ENCODE measurements at places on chromosomes 5 and 9.

GRCh38 chr9:6502399-6502798 lies 89.4 kb downstream of the UHRF2 start:
- no peak for DNase-seq

DNA sequence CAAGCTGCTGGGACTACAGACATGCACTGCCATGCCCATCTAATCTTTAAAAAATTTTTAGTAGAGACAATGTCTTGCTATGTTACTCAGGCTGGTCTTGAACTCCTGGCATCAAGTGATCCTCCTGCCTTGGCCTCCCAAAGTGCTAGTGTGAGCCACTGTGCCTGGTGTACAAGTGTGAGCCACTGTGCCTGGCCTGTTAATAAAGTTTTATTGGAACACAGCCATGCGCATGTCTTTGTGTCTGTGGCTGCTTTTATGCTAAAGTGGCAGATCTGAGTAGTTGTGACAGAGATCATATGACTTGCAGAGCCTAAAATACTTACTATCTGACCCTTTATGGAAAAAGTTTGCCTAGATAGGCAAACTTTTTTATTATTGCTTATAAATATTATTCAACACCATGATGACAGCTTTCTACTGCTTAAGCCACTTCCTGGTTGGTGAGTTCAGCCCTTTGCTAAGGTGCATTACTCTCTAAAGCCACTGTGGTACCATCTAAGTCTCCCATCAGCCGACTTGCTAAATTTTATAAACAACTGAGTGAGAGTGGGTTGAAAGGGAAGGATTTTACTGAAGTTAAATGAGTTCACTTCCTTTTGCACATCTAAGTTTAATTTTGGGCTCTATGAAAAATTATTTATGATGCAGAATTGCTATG lies 133.5 kb downstream of the RASGRF2 start:
- no peak for DNase-seq

DNA sequence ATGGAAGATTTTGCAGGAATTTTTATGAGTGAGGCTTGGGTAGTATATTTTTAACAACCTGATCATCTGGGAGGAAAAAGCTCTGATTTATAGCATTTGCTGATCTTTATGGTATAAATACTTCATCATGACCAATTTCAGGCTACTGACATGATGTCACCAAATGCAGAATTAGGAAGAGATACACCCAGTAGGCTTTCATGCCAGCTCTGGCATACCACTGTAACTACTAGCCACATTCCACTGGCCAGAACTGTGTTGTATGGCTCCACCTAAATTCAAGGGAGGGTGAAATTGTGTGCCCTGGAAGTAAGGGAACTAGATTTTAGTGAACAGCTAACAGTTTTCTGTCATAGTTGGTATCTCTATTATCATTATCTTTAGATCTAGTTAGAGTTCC lies 17.6 kb downstream of the AP3S1 start:
- no peak for DNase-seq

DNA sequence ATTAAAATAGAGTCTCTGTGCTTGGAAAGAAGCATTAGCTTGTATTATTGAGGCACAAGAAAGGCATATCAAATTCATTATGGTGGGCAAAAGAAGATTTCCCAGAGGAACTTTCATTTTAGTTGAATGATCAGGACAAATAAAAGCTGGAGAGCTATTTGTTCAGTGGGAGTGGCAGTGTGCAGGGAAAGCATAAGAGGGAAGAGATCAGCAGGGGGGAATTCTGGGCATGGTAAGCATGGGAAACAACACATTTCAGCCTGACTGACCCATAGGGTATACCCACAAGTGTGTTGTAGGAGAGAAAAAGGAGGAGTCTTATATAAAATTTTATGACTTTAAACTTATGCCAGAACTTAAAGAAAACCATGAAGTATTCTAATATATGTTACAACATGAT lies 167.7 kb upstream of the RASA1 start:
- DNase-seq: no peak

DNA sequence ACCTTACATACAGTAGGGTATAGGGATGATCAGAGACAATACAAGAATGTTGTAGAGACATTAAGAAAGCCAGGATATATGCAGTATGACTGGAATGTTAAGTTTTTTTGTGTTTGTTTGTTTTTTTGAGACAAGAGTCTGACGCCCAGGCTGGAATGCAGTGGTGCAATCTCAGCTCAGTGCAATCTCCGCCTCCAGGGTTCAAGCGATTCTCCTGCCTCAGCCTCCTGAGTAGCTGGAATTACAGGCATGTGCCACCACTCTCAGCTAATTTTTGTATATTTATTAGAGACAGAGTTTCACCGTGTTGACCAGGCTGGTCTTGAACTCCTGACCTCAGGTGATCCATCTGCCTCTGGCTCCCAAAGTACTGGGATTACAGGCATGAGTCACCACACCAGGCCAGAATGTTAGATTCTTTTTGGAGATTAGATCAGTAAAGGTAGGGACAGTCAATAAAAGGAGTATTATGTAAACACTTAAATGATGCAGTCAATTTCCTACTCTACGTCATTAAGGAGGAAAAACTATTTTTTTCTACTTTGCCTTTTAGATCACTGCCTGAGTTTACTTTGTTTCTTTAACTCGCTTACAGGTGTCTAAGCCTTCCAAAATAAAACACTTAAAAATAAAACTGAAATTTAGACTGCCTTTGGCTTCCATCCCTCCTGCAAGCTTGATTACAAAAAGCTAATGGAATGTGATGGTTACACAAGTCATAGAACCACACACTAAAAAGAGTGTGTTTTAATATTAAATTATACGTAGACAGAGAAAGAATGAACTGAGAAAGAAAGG lies 6.8 kb upstream of the HNRNPA0 start:
- no peak for DNase-seq

DNA sequence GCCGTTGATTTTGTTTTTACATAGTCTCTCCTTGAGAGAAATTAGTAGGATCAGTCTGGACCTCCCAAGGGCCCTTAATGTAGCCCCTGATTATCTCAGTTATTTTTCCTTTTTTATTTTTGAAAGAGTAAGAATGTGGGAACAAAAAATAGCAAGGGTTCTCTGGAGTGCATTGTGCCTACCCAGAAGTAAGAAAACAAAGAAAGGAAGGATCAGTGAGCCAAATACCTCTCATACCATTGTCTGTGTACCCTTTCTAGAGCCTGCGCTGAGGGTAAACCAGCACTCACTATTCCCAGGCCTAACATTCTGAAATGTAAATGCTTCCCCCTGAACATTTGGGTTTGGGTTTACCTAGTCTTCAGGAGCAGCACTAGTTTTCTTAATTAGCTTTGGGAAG lies 213.0 kb upstream of the TARS1 start:
- no peak for DNase-seq

GRCh38 chr9:91994422-91994821 lies 44.4 kb upstream of the ROR2 start:
- no peak for DNase-seq

DNA sequence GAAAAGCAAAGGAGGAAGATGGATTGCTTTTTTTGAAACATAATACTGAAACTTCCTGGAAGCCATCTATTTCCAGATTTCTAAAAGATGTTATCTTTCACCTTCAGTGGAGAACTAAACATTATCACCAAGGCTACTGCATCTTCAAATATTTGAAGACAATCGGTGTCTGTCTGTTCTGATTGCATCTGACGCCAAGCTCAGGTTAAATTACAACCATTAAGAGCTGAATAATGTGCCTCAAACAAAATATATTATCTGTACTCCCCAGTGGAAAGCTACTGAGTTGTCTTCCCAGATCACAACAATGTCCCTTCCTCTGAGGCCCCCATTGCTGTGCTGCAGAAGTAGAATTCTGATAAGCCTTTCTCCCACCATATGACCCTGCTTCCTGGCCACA lies 342.3 kb downstream of the PLK2 start:
- DNase-seq: no peak

DNA sequence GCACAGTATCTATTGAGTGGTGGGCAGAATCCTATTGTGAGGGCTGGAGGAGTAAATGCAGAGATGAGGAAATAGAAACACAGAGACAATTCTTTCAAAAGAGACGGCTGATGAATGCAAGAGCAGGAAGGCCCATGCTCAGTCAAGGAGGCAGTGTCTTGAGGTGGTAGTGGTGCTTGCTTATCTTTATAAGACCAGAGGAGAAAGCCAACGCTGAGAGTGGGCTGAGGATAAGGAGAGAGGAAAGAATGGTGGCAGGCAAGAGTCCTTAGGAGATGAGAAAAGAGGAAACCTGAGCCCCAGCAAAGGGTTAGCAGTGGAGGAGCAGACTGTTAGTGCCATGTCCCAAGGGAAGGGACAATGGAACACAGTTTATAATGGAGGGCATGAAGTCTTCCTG lies 86.0 kb downstream of the SNCAIP start:
- no peak for DNase-seq

DNA sequence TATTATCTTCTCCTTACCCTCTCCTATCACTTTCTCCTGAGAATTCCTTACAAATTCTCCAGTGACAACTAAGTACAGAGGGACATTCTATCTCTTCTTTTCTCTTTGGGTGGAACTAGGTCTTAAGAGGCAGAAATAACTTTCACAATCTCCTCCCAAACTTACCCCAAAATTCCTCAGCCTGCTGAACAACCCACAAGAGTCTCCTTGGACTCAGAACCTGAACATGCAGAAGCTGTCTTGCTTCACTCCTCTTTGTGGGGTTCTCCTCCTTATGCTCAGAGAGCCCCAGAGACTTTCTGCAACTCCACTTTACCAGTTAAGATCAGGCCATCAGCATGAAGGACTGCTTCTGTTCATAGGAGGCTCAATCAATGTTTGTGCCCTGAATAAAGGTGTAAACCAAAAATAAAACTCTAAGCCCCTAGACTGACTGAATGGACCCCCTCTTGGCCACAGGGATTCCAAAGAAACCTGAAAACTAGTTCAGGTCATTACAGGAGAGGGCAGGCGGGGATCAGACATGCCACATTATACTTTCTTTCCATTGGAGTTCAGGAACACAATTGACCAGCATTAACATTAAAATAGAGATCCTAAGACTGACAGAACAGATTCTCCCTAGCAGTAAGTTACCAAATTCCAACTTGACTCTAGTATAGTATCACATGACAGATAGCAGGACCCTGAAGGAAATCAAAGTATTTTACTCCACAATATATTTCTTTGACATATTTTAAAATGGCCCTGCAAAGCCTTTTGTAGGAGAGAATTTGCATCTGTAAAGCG lies 179.7 kb upstream of the FBXL17 start:
- DNase-seq: peak; percentile 73

DNA sequence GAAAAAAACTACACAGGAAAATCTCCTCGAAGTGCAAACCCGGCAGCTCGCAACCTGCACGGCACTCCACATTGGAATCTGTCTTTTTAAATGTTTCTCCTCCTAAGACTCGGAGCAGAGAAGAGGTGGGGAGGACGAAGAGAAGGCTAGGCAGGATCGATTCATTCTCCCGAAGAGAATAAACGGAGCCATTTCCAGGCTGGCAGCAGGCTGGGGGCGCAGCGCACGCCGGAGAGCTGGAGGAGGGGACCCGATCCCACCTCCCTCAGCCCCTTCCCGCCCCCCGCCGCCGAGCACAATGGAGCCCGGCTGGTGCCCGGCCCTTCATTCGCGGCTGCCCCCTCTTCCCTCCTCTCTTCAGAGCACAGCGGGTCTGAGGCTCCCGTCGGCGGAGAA lies 628 bp downstream of the HOMER1 start:
- peak; percentile 70 for DNase-seq

DNA sequence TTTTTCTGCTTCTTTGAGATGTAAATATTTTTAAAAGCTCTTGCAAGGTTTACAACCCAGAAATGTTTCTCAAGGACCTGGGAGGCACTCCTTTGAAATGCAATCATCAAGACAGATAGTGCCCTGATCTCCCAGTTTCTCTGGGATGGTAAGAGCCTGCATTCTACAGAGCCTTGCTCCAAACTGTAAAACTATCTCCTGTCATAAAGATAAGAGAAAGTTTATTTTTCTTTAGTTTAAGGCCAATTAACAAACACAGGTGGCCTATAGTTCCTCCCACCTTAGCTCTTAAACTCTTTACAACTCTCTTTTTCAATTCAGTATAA lies 1231.1 kb upstream of the NUDT12 start:
- peak; percentile 73 for DNase-seq

GRCh38 chr9:126809068-126809467 lies 4.2 kb downstream of the ZBTB43 start:
- DNase-seq: no peak

DNA sequence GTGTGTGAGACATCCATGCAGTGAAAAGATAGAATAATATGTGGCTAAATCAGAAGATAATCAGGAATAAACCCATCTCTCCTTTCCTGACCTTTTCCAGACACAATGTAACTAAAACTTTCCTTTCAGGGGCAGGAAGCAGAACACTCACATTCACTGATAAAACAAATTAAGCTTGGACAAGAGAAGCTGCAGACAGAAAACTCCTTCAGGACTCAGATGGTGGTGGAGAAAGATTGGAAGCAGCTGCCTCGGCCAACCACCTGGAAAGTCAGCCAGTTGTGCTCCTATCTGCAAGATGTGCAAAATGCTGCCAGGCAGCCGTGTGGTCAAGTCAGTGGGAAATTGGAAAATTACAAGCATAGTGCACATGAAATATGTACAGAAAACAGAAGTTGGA lies 26.9 kb downstream of the RASEF start:
- no peak for DNase-seq

DNA sequence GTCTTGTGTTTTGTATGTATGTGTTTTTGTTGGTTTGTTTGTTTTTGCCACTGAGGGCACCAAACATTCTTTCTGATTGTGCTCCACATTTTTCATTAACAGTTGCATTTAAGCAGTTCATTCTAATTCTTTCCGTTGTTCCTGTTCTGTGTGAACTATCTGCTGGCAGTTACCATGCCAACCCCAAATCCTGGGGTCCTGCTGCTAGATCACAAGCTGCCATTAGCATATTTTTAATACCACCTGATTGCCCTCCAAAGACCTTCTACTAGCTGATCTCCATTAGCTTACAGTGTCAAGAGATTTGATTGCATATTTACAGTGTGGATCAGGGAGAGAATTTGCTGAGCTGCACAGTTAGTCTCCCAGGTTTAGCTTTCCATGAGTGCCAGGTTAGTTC lies 40.6 kb upstream of the STARD4 start:
- DNase-seq: no peak

GRCh38 chr5:122901346-122901745 lies 55.9 kb downstream of the SNX24 start:
- no peak for DNase-seq

GRCh38 chr5:94811331-94811730 lies 192.9 kb downstream of the SLF1 start:
- no peak for DNase-seq

DNA sequence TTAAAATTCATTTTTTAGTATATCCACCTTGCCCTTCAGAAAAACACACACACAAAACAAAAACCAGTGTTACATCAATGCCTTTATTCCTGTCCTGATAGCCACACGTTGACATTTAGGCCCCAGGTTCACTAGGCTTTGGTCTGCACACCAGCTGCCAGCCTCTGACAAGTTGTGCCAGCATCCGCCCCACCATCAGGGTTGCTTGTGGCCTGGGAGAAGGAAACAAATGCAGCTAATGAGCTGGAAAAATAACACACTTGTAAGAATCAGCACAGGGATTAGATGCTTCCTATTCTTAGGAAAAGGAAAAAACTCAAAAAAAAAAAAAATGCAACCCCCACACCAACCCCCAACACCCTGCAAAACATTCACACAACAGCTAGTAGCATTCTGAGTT lies 404.0 kb upstream of the GRIA1 start:
- DNase-seq: no peak

GRCh38 chr5:133658327-133658726 lies 46.0 kb upstream of the FSTL4 start:
- DNase-seq: no peak
